ENCODE measurements at places on chromosomes 1 and 21. TPM values are rescaled to one million over a fixed set of nuclear protein-coding genes. Genes with fewer than 3 reads are reported as not detected.

DNA sequence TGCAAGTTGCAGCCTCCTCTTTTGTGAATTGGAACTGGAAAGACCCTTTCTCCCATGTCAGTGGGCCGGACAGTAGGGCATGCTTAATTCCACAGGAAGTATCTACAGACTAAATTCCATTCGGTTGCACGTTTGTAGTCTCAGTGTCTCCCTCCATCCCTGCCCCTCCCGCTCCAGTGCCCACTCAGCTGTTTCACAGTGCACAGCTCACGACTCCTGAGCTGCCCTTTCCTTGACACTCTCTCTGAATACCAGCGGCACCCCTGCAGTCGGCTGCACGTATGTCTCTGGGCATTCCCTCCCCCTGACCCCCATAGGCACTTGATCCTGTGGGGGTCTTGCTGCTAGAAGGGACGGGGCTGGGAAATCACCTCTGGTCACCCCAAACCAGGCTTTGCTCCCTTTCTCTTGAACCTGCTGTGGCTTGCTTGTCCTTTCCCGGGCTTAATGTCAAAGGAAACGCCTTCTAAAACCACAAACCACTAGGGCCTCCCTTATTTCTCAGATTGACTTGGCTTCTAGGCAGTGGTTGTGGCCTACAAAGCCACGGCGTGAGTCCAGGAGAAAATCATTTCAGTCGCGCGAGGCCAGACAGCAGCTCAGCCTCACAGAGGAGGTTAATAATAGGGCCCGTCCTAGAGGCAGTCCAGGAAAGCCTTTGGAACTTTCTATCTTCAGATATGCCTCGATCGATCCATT is 365.3 kb upstream of the PROX1 start:
- DNase-seq, result peak; percentile 55

GRCh38 chr1:17966341-17966740 is 141.3 kb upstream of the IGSF21 start:
- DNase-seq, result no peak

DNA sequence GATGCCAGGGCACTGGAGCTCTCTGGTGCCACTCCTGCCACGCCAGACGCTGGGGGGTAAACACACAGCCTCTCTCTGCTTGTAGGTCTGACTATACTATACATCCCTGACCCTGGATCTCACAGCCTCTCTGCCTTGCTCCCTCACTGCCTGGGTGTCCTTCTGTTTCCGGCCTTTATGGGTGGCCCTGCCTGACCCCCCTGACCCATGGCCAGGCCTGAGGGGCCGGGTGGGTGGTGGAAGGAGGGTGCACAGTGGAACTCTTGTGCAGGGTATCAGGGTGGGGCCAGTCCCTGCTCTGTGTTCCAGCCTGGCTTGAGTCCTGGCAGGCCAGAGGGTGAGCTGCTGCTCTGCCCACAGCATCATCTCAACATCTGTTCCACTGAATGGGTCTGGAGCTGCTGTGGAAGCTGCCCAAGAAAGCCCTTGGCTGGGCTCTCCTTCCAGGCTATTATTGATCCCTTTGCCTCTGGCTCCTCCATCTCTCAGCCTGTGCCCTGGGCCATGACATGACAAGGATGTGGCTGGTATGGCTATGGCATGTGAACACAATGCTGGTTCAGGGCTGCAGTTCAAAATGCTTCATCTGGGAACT is 17.2 kb upstream of the SYNC start:
- DNase-seq, result no peak

DNA sequence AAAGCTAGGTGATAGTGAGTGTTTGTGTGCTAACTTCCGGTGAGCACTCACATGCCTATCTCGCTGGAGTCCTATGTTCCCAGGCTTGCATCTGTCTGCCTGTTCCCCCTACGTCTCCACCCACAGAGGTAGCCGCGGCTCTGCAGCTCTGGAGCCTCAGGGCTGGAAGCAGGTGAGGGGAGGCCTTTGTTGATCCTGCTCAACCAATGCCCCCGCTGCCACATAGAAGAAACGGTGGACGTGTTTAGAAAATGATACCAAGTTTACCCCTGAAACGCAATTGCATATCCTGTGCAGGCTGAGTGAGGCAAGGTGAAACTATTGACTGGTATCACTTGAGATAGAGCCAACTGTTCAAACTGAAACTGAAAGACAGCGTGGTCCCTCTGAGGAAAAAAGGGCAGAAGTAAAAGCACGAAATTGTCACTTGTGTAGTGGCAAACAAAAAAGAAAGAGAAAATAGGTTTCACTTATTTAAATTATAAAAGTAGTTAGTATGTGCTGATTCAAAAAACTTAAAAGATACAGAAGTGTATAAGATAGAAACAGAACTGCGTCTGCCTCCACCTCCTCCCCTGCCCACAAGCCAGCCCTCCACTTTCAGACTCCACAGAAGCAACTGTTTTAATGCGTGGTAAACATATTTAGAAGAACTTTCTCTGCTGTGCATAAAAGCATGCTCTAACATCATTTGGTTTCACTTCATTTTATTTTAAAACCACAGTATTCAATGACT is 38.6 kb upstream of the ETS2 start:
- no peak for DNase-seq

DNA sequence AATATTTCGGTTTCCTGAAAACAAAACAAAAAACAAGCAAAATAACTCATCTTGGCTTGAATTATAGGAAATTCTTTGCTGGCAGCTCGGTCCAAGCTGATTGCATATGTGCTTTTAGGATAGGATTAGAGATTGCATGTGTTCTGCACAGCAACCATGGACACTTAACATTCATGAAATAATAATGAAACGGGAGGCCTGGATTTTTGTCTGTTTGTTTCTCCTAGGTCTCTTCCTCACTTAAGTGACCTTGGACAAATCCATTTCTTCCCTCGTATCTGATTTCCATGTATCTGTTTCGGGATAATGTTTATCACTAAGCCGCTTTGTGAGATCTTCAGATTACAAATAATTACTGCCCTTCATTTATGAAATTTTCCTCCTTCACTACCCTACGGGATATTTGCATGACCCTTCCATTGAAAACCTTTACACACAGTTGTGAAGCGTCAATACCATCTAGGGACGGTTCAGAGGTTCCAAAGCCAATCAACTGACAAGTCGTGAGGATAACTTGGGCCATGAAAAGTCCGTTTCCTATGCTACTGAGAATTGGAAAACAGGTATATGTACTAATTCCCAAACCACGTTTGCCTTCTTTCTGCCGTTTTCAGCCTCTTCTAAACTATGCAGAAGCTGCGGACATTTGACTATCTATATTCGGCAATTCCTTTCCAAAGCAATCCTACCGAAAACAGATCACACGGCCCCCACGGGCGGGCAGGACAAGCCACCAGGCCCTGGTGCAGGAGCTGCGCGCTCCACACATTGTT is 1.3 kb upstream of the H3-3A start:
- DNase-seq, result peak; percentile 81

DNA sequence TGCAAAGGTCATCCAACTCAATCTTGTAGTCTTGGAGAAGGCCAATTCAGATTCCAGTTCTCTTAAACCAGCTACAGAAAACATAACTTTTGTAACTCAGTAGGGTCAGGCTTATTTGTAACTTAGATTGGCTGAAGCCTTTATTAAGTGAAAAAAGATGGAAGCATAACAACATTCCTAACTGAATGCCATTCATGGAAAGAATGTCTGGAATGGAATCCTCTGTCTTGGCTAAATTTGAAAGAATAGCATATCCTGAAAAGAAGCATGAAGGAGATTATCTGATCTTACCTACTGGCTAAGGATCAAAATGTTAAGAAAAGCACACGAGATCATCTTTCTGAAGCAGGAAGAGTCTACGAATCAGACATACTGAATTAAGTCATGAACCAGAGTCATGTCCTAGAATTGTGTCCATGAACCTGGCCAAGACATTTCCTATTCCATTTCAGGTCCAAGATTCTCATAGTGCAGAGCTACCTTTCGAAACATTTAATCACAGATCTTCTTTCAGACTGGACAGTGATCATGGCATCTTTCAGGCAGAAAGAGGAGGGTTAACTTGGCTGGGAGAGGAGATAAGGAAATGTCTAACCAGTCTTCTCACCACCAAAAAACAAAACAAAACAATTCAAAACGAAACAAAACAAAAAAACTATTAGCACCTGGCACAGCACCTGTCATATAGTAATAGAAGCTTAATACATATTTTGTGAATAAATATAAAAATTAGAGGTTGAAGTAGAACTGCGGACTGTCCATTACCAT is 75.6 kb downstream of the XCL2 start:
- DNase-seq, result no peak

GRCh38 chr1:179082999-179083335 is 1.1 kb downstream of the TOR3A start:
- DNase-seq, result no peak

- DNase-seq, result no peak
Observed at GRCh38 chr1:209457401-209458125, 126.0 kb upstream of the CAMK1G start.

The NEXN gene
- total RNA-seq, result 7.1 TPM

The OR2L13 gene
- total RNA-seq, result not detected

The SNX7 gene
- total RNA-seq, result 34.6 TPM
